Activated CD8-positive, alpha-beta memory T cell treated with anti-CD3 and anti-CD28 coated beads for 4 hours (primary cell): ENCODE measurements at places on chromosomes 3 and 15.

GRCh38 chr15:73781038-73781925 is 28.1 kb upstream of the INSYN1 start:
- DNase-seq: no peak

- no peak for DNase-seq
Measured at GRCh38 chr3:12780751-12781150, 15.7 kb upstream of the CAND2 start.

DNA sequence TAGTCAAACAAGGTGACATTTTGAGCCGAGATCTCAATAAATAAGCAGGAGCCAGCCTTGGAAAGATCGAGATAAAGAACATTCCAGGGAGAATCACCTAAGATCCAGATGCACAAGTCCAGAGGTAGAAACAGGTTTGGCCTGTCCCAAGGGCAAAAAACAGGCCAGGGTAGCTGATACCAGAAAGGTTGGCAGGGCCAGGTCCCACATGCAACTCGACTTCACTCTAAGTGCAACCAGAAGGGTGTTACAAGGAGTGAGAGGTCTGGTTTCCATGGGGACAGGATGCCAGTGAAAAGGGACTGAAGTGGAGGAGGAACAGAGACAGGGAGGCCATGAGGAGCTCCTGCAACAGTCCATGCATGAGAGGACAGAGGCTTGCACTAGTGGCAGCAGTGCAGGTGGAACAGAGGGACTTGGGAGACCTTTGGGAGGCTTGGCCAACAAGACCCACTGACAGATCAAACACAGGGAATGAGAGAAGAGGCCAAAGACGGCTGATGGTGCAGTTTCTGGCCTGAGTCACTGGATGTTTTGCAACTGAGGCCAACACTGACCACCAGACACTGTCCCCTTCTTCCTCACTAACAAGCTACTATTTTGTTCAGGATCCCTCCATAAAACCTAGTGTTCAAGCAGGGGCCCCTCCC is 5.2 kb downstream of the TPRA1 start:
- DNase-seq: no peak

- no peak for DNase-seq
Measured at GRCh38 chr3:37071921-37072320, 78.6 kb downstream of the MLH1 start.

- DNase-seq: no peak
Measured at GRCh38 chr3:195467641-195468390, 25.0 kb upstream of the ACAP2 start.

GRCh38 chr3:45309876-45310275 is 78.5 kb upstream of the LARS2 start:
- DNase-seq: no peak

- DNase-seq: no peak
Measured at GRCh38 chr3:134938029-134938525, 143.0 kb downstream of the EPHB1 start.

DNA sequence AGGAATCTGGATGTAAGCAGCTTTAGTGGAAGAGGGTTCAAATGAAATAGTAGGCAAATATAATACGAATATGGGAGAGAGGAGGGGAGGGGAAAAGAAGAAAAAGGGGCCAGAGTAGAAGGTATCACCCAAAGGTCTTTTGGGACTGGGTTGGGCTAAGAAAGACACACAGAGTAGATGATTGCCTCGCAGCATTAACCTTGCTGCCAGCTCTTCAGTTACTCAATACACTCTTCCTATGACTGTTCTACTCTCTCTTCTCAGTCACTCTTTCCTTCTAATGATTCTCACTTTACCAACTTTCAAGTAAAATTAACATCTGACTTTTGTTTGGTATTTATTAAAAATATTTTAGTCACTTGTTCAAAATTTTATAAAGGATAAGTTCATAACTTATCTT is 52.8 kb downstream of the CLASP2 start:
- DNase-seq: no peak

DNA sequence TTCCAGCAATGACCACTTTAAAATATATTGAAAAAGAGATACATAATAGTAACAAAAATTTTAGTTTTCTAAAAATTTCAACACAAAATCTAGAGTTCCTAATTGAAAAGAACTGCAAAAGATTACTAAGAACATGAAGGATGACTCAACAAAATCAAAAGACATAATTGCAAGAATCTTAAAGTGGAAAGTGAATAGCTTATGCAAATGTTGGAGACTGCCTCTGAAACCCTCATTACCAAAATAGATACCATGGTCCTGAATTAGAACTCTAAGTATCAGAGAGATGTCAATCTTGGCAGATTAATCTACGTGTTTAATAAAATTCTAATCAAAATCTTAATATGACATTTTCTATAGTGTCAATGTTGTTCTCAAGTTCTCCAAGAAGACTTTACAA is 60.7 kb upstream of the SGO1 start:
- no peak for DNase-seq

DNA sequence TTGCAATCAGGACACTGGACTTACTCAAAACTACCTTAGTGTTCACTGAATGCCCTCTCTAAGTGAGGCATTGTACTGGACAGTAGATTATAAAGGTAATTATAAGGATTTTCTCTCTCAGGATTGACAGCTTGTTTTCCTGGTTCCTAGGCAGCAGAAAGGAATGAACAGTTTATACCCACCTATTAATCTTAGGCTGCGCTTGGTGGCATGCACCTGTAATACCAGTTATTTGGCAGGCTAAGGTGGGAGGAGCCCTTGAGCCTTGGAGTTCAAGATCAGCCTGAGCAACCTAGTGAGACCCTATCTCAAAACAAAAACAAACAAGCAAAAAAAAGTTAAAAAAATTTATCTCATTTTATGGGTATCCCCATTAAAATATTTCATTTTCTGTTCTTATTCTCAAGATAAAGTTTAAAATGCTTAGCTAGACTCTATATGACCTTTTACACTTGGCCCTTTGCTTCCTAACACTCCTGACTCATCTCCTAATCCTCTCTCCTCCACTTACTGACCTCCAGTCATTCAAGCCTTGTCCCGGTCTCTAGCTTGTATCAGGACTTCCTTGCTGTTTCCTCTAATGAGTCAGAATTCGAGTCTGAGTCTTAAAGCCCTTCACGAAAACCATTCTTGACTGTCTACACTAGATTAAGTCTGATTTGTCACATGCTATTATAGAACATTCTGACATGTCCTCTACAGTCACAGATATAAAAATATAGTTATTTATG is 348.6 kb downstream of the NLGN1 start:
- no peak for DNase-seq

GRCh38 chr15:57183041-57183440 is 193.3 kb upstream of the CGNL1 start:
- DNase-seq: no peak

DNA sequence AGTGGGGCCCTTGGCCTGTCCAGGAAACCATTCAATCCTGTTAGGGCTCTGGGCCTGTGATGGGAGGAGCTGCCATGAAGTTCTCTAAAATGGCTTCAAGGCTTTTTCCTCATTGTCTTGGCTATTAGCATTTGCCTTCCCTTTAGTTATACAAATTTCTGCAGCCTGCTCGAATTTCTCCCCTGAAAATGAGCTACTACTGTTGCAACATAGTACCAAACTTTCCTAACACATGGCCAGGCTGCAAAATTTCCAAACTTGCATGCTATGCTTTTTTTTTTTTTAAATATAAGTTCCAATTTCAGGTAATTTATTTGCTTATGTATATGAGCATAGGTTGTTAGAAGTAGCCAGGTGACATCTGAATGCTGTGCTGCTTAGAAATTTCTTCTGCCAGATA is 560.8 kb upstream of the TBL1XR1 start:
- no peak for DNase-seq

GRCh38 chr3:177835008-177835407 is 637.7 kb upstream of the TBL1XR1 start:
- DNase-seq: no peak

DNA sequence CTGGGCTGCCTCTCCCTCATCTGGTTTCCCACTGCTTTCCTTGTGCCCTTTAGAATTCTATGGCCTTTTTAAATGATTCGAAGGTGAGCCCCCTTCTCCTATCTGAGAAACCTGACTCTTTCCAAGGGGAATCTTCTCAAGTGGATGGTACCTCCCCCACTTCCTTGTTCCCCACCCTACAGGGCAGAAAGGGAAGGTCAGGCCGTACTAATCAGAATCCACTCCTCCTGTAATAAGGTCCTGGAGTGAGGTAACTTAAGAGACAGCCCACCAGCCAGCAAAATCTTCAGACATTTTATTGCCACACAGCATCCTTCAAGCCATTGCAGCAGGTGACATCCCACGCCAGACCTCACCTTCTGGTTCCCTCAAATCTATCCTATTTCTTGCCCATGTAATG is 84.5 kb downstream of the MINAR1 start:
- no peak for DNase-seq
